ENCODE measurements at places on chromosomes 16 and 17. TPM values are rescaled to one million over a fixed set of nuclear protein-coding genes. Genes with fewer than 3 reads are reported as not detected.

GRCh38 chr17:64083563-64084085 lies 46.3 kb downstream of the ERN1 start:
- DNase-seq = no peak

GRCh38 chr17:78341559-78342448 lies 18.1 kb downstream of the SOCS3 start:
- DNase-seq = peak; percentile 68

DNA sequence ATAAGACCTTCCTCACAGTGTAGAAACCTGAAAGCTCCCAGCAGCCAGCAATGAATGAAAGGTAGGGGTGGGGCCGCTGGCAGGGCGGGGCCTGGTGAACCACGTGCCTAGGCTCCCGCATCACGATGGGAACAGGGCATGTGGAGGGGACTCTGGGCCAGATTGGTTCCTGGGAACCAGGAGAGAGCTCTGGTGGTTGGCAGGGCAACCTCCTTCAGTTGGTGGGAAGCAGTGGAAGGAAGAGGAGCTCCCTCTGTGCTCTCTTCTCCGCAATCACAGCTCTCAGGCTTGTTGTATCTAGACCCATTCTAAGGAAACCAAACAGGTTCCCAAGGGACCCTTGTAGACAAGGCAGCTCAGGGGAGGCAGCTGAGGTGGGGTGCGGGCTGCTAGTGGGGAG lies 10.5 kb downstream of the GGA2 start:
- no peak for DNase-seq

DNA sequence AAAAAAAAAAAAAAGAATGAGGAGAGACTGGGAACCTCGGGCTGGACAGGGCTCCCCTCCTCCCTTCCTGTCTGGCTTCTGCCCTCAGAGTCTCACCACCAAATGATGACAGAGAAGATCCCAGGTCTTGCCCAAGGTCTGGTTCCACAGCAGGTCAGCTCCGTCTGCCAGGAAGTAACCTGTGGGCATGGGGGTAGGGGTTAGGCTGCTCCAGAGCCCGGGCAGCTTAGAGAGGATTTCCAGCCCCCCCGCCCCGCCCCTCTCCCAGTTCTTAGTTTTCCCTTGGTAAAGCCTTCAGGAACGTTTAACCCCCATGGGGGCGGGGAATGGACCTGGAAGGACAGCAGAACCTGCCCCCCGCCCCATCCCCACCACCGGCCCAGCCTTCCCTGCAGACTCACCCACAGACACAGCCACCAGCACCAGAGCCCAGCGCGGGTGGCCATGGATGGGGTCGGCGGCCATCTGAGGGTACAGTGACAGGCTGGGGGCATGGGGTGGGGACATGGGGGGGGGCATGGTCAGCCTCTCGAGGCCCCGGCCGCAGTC lies 700 bp downstream of the TLCD2 start:
- peak; percentile 55 for DNase-seq

DNA sequence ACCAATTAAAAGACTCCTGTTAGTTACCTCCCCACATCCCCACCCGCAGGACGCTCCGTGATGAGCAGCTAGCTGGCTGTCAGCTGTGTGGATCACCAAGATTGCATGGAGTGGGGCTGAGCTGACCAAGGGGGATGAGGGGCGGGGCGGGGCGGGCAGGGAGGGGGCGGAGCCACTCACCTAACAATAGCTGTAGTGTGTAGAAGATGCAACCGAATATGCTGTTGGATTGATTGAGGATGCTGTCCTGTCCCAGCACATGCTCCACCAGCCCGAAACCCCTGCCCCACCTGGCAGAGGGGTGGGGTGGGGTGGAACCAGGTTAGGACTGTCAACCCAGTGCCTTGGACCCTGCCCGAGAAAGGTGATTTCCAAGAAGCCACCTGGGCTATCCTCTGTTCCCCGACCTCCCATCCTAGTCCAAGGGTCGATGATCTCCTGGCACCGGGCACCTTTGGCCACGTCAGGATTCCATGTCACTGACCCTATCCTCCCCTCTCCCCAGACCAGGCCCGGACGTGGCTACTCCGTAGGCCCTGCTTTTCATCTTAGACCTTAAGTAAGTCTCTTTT lies 1.4 kb downstream of the VKORC1 start:
- peak; percentile 21 for DNase-seq

- no peak for DNase-seq
Measured at GRCh38 chr16:10078541-10078949, 103.7 kb downstream of the GRIN2A start.

DNA sequence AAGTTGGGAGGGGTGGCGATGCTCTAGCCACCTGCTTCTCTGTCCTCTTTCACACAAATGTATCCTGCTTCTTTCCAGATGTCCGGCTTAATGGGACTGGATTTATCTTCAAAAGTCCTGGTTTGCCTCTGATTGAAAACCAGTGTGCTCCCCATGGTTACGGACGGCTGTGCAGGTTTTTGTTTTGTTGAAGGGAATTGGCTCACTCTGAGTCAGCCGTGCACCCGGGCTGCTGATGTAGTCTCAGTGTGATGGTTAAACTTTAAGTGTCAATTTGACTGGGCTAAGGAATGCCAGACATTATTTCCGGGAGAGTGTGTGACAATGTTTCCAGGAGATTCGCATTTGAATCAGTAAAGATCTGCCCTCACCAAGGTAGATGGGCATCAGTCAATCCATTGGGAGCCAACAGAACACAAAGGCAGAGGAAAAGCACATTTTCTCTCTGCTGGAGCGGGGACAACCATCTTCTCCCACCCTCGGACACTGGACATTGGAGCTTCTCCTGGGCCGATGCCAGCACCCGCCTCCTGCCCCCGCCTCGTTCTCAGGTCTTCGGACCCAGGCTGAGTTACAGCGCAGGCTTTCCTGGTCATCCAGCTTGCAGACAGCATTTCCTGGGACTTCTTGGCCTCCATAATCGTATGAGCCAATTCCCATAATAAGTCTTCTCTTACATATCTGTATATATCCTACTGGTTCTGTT lies 126.9 kb upstream of the TNRC6C start:
- no peak for DNase-seq

GRCh38 chr16:25481636-25482035 lies 210.1 kb upstream of the HS3ST4 start:
- DNase-seq = no peak

GRCh38 chr17:77546772-77547241 lies 406.0 kb downstream of the SEC14L1 start:
- DNase-seq = no peak

- no peak for DNase-seq
Measured at GRCh38 chr17:8210761-8211458, 535 bp upstream of the AURKB start.

- no peak for DNase-seq
Measured at GRCh38 chr17:46836500-46836899, 14.9 kb upstream of the WNT9B start.

- no peak for DNase-seq
Measured at GRCh38 chr16:12184419-12184917, 207.9 kb downstream of the SNX29 start.

GRCh38 chr16:11133344-11133943 lies 122.6 kb downstream of the SOCS1 start:
- DNase-seq = peak; percentile 94

- DNase-seq = peak; percentile 69
Measured at GRCh38 chr16:30895627-30896260, 670 bp upstream of the CTF1 start.

GRCh38 chr17:37729905-37730304 lies 15.0 kb downstream of the HNF1B start:
- DNase-seq = no peak

DNA sequence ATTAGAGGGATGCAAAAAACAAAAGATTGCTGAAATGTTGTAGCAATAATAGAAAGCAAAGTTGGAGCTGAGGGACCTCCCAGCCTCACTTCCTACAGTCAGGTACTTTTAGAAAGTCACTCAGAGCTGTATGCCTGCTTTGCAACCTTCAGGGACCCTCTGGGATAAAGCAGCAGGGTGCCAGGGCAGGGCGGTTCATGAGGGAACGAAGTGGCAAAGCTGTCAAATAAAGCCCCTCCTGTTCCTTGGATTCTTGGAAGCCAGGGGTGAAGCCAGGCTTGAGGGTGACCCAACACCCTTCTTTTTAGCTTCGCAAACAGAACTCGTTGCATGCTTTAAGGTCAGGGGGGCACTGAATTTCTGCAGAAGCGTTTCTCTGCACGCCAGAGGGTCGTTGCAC lies 767 bp downstream of the ATP2C2 start:
- no peak for DNase-seq

DNA sequence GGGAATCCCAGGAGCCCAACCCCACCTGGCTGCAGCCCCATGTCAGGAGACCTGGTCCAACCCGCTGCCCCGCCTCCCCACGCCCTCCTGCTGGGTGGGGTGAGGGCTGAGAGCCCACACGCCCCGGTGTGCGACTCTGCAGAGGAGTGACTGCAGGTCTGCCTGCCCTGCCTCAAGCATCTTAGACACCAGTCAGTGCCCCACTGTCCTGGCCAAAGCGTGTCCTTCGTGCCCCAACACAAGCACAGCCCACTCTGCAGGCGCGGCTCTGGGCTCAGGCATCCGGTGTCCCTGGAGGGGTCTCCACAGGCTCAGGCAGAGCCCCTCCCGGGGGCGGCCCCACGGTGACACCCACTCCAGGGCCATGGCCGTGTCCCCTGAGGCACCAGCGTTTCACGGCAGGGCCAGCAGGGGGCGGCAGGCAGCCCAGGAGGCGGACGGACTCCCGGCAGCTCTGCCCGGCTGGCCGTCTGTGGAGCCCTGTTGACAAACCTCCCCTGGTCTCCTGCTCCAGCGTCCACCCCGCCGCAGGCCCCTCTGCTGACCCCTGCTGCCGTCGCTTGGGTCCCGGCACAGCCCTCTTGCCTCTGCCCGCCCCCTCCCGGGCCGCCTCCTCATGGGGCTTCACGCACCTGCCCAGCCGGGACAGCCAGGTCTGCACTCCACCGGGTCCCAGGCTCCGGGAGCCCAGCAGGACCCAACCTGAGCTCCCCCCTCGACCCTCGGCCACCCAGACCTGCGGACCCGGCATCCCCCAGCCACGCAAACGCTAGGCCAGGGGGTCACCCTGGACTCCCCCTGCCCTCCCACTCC lies 8.6 kb upstream of the UBE2I start:
- peak; percentile 44 for DNase-seq

GRCh38 chr17:17067257-17067656 lies 25.0 kb downstream of the MPRIP start:
- DNase-seq = peak; percentile 33

- DNase-seq = no peak
Measured at GRCh38 chr17:78355045-78355641, 4.7 kb downstream of the SOCS3 start.

DNA sequence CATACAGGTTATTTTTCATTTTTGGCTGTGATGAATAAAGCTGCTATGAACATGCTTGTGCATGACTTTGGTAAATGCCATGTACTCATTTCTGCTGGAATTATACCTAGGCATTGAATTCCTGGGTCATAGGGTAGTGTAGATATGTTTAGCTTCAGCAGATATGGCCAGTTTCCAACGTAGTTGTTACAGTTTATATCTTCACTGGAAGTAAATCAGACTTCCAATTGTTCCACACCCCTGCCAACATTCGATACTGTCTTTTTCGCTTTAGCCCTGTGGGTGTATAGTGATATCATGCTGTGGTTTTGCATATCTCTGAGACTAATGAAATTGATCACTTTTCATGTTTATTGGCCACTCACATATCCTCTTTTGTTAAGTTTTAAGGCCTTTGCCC lies 50.4 kb downstream of the ARHGAP27 start:
- DNase-seq = no peak

GRCh38 chr17:78870621-78871020 lies 30.0 kb upstream of the USP36 start:
- no peak for DNase-seq

DNA sequence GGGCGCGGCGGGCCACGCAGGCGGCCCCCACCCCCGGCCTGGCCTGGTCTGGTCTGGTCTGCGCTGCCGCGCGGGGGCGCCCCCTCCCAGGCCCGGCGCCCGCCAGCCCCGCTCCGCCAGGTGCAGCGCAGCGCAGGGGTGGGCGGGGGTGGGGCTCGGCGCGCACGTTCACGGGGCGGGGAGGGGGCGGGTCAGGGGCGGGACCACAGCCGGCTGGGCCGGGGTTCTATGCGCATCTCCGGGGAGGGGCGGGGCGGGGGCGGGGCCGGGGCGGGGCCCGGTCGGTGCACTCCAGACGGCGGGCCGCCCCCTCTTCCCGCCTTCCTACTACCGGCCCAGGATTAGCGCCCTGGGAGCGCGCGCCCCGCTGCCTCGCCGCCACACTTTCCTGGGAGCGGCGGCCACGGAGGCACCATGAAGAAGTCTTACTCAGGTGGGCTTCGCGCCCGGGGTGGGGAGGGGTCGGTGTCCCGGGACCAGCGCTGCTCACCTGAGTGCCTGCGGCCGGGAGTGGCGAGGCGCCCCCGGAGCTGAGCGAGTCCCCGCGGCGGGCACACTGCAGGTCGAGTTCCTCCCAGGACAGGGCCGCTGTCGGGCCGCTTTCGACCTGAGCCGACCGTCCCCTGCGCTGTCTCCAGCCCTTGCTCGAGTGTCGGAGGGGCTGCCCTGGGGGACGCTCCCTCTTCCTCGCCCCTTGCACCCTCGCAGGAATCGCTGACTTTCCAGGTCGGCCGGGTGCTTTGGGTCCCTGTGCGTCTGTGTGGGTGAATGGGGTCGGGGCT lies 140.5 kb downstream of the SEC14L1 start:
- DNase-seq = no peak

DNA sequence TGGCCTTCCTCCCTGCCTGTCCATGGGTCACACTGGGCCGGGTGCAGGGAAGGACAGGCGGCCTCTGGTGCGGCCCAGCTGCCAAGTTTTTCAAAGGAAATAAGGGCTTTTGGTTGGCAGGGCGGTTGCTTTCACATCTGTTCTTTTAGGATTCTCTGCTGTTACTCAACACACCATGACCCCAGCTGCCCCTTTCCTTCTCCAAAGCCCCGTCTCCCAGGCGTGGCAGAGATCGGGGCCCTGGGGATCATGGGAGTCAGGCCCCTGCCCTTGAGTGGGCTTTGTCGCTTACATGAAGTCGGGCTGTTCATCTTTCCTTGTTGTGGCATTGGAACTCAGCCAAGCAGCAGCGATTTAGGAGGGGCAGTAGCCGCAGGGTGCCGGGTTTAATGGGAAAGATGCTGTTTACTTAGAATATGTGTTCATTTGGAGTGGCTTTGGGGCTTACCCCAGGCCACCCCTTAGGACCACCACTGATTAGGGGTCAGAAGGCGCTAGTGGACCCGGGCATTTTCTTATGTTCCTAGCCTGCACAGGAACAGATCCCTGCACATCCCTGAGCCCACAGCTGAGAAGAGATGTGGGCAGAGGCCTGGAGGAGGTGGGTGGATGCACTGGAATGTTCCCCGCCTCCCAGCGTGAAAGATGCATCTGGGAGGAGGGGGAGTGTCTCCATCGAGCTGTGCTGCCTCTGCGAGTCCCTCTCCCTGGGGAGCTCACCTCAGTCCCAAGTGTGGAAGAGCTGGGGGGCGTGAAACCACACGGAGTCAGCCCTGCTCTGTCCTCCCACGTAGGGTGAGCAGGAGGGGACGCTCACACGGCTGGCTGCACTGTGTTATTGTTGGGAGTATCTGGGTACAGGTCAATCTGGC lies 6.8 kb upstream of the ADCY7 start:
- no peak for DNase-seq

Gene RASL10B
- 4.6 TPM for total RNA-seq

Gene CHRNB1
- 2.6 TPM for total RNA-seq

Gene TBC1D3I
- total RNA-seq = not detected

Gene KRTAP9-2
- not detected for total RNA-seq

Gene FOXC2
- total RNA-seq = 8.3 TPM

Gene ADORA2B
- 1.1 TPM for total RNA-seq

Gene AOC2
- 0.89 TPM for total RNA-seq

Gene TEKT3
- total RNA-seq = not detected

Gene ABCA8
- total RNA-seq = 0.14 TPM

Gene HSBP1
- total RNA-seq = 169 TPM

Gene MEIOC
- not detected for total RNA-seq

Gene TNFRSF13B
- total RNA-seq = not detected

Gene PRSS8
- not detected for total RNA-seq

Gene PDILT
- total RNA-seq = not detected

Gene EPOP
- 1.3 TPM for total RNA-seq

Gene IRX5
- 4.7 TPM for total RNA-seq

Gene HEXIM2
- 10.4 TPM for total RNA-seq

Measured in HFFc6 (cell line).